Ascending aorta (tissue), 2 donors: ENCODE measurements at places on chromosomes 11 and 22. TPM values are rescaled to one million over a fixed set of nuclear protein-coding genes. Genes with fewer than 3 reads are reported as not detected.

DNA sequence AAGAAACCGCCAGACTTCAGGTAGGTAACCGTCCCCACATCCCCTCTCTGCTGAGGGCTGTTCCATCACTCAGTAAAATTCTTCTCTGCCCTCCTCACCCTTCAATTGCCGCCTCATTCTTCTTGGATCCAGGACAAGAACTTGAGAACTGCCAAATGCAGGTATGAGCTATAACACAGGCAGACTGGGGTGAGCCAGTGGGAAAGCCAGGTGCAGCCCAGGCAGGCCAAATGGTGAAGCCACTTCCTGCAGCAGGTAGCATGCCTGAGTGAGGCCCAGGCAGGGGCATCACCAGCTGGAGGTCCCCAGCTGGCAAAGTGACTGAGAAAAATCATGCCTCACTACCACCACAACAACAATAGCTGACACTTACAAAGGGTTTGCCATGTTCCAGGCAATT, 22.4 kb upstream of the API5 start:
- DNase-seq: no peak

SCGB1D2 gene
- not detected for total RNA-seq

- DNase-seq: no peak
These were observed 180.0 kb downstream of the MN1 start for GRCh38 chr22:27621486-27622070.

MMP27 gene
- total RNA-seq: not detected

CRYBA4 gene
- total RNA-seq: not detected

MRTFA gene
- 99.3 TPM for total RNA-seq

DNA sequence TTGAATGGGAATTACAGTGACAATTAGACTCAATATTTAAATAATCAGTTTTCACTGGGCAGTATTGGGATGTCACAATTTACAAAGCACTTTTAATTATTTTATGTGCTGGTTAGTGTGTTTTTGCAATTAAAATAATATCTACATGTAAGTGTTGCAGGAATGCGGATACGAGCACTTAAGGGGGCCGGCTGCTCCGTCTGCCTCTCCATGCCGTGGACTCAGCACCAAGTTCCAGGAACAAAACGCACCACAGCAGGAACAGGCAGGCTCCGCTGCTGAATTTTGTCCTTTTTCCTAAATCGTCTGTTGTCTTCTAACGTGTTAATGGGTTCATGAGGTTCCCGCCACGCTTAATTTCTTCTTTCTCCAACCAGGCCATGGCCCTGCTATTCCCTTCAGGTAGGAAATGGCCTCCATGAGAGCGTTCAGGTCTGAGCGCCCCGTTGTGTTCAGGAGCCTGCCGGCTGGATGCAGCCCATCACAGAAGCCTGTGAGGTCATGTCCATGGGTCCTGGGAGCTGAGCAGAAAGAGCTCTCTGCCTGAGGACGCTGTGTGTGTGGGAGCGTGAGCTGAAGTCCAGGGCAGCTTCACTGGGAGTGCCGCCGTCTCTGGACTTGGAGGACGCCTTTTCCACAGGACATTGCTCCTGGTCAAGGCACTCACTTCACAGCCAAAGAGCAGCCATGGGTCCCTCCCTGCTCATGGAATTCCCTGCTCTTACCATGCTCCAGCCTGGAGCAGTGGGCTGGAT, 730.3 kb downstream of the BRD1 start:
- DNase-seq: no peak

DNA sequence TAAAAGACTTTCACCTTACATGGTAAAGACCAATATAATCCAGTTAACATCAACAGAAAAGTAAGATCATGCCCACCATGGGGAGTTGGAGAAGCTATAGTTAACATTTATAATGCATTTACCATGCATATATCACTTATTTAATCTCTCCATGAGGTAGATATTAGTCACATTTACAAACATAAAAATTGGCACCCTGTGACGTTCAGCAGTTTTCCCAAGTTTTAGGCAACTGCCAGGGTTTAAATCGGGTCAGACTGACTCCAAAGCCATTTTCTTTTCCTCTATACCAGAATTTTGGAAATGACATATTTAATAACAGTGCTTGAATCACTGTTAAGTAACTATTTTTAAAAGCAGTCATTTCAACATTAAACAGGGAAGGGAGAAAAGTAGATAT, 266.3 kb downstream of the DDX10 start:
- DNase-seq: no peak

TCF20 gene
- 11.9 TPM for total RNA-seq

- peak; percentile 37 for DNase-seq
These were observed 35.8 kb downstream of the ARHGAP1 start for GRCh38 chr11:46664612-46665011.

OR52I2 gene
- not detected for total RNA-seq

DNA sequence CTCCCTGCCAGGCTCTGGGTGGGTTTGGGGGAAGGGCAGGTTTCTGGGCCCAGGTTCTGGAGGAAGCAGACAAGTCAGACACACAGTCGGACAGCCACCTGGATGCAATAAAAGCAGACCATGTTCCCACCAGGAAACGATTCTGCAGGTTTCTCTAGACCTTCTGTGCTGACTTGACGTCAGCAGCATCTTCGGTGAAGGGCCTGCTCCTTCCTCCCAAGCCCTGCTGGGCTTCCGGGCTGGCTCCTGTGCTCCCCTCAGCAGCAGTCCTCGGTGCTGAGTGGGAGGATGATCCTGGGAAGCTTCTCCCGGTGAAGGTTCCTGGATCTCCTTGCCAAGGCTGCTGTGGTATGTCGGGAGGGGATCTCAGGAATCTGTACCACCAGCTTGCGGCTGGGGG, 240.0 kb downstream of the GRIK4 start:
- DNase-seq: no peak

NXPE1 gene
- not detected for total RNA-seq

DNA sequence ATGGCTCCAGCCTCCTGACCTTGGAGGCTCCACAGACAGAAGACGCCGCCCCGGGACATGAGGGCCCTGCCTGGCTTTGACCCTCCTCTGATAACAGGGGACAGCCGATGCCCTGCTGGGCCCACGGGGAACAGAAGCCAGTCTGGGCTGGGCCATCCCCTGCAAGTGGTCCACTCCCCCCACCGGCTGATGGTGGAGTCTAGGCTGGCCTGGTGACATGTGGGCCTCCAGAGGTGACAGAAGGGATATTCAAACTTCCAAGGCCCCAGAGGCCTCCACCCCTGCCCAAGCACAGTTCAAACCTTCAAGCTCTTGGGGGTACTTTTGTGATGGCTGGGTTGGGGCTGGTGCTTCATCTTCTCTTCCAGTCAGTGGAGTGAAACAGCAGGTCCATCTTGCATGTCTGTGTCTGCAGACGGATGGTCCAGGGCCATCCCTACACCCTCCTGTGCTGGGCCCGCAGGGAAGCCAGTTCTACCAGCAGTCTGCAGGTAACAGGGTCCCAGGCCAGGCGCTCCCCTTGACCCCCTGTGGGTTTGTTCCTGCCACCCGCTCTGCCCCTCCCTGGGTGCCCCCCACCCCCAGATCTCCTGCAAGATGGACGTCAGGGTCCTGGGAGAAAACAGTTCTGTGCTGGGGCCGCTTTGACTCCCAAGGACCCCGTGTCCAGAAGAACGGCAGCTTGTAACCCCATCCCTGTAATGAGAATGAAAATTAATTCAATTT, 929.9 kb downstream of the BRD1 start:
- peak; percentile 53 for DNase-seq

KCNJ11 gene
- total RNA-seq: not detected

- DNase-seq: no peak
These were observed 162.4 kb upstream of the SYN3 start for GRCh38 chr22:33220476-33221080.

DNA sequence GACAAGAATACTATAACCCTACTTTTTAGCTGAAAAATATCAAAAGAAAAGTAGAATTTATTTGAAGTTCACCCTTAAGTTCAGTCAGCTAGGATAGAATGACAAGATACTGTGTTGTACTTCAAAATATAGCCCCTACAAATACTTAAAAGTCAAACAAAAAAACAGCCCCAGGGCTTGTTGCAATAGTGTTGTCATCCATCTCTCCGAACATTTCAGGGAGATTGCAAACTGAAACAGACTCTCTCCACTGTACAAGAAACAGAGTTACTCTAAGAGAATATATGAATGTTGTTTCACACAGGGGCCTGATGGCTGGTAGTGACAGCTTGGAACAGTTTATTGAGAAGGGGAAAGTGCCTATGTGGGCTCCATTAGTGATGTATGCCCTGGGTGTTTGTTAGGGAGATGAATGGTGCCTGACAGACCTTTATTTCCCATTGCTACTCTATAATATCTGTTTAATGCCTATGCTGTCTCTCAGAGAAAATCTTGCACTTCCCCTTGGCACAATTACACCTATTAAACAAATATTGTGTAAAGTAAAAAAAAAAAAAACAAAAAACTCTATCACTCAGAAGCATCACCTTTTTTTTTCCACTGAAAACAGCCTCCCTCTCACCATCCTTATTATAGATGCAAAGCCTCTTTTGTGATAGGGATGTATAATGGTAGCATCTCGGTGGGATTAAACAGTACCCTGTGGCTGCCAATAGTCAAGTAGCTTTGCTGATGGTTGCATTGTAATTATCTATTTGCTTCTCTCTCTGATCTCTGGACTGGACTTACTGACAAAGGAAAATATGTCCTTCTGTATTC, 506.3 kb upstream of the LUZP2 start:
- no peak for DNase-seq

DNA sequence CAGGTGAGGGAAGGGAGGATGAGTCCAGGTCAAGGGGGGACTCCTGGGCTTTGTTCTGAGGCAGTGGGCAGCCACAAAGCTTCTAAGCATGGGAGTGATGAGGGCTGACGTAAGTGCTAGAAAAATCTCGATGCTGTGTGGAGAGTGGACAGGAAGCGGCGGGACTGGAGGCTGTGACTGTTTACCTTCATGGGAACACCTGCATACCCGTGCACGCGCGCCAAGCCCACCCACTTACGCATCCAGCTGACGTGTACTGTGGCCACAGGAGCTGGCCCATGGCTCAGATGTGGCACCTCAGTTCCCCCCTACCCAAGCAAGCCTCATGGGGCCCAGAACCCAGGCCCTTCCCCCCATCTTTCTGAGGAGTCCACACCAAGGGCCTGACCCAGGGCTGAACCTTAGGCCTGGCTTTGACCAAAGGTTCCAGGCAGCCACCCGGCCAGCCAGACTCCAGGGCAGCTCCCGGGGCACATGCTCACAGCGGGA, 14.0 kb downstream of the MYRF start:
- DNase-seq: no peak

GRCh38 chr11:70397336-70397982, 870 bp upstream of the CTTN start:
- DNase-seq: no peak

- no peak for DNase-seq
These were observed 12.6 kb downstream of the SERPIND1 start for GRCh38 chr22:20786536-20786979.

GRCh38 chr11:19370100-19370861, 129.5 kb upstream of the E2F8 start:
- DNase-seq: no peak

DNA sequence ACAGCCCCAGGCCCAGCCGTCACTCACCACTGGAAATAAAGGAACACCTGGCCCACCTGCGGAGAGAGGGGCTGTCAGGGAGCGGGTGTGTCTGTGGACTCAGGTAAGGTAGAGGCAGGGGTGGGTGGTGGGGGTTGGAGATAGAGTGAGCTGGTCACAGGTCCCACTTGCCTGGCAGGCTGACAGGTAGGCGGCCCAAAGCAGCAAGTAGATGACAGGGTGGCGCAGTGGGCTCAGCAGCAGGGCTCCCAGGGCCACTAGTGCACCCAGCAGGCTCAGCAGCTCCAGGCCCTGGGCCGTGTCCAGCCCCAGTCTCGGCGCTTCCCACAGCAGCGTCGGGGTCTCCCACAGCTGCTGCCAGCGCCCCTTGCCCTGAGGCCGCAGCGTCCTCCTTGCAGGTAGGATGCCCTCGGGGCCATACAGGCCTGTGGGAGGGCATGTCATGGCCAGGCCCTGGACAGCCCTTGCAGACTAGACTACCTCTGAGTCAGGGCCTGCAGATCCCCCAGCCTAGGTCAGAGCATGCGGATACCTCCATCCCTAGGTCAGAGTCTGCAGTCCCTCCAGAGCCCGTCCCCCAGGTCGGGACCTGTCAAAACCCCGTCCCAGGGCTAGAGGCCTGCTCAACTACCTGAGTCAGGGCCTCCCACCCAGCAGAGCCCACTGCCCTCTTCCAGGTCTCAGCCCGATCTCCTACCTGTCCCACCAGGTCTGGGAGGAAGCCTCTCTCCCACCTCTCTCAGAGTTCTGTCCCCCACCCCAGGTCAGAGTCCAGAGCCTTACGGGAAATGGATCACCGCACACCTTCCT, 686 bp downstream of the LMF2 start:
- DNase-seq: no peak

DNA sequence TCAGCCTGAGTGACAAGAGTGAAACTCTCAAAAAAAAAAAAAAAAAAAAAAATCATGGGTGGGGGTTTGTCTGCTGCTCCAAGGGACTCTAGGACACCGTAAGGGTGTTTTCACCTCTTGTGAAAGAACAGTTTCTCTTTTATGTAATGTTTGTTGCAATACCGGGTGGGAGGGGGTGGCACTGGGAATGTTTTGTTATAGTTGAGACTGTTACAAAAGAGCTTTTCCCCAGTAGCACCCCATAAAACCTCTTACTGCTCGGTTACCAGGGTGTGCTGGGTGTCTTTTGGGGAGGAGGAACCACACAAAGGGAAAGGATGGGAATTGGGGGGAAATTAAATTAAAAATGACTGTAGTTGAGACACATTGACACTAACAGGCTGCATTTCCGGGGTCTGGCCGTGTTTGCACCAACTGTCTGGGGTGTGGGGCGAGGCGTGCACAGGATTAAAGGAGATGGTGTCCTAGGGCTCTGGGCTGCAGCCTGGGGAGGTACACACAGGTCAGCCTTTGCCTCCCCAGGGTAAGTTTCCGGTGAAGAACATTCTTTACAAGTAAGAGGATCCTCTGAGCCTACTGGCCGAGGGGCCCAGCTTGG, 1.6 kb downstream of the NFAM1 start:
- DNase-seq: no peak

DNA sequence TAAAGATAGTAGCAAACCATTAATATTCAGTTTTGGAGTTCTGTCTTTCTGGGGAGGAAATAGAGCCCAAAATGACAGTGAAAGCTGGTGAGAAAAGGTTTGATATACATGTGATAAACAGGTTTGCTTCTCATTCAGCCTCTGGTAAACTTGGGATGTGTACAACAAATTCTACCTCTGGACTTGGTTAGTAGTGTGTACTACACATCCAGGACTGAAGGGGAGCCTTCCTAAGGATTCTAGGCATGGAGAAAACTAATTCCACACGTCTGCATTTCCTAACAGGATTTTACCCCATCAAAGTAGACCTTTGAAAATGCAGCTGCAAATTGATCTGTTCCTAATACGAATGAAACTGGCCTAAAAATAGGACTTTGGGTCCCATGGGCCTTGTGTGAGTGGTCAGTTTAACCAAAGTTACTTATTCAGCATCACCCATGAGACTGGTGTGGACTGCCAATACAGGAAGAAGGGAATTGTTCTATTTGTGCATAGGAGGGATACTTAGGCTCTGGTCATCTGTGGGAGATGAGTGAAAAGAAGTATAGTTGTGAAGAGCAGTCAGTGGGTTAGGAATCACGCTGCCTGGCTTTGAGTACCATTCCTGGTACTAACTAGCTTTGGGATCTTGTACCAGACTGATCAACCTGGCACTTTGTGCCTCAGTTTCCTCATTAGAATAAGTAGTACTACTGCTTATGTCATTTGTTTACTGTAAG, 74.2 kb downstream of the YAP1 start:
- no peak for DNase-seq

NECTIN1 gene
- total RNA-seq: 1.6 TPM

CLDN25 gene
- not detected for total RNA-seq
